ENCODE measurements at places on chromosomes 3 and 15. TPM values are rescaled to one million over a fixed set of nuclear protein-coding genes. Genes with fewer than 3 reads are reported as not detected.

Gene CTXN2
- total RNA-seq: not detected

Gene MAP1A
- total RNA-seq: 0.06 TPM

Gene CTXND1
- total RNA-seq: 2.1 TPM

Gene CHRNA3
- total RNA-seq: not detected

DNA sequence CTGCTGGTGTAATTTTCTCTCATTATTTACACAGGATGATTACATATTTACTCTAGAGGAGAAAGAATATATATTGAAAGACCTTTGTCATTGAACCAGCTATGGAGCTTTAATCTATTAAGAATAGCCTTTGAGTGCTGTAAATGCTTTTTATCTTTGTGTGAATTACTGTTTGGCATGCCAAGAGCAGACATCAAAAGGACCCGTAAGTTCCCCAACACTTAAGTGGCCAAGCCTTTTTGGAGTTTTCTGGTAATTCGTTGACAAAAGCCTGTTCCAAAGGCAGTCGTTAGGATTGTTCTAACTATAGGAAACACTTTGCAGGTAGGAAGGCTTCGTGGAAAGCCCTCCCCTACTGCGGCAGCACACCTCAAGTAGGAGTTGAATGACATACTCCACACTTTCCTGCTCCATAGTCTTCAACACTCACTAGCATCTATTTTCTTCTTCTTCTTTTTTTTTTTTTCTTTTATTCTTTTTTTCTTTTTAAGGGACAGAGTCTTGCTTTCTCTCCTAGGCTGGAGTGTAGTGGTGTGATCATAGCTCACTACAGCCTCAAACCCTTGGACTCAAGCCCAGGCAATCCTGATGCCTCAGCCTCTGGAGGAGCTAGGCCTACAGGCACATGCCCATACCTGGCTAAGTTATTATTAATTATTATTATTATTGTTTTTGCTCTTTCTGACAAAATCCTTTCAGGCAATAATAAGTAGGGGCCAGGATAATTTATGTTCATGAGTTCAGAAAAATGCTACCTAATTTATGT is 98.6 kb downstream of the SUCNR1 start:
- H3K4me3 ChIP-seq: no peak overlapping the region
- no peaks in the 10 kb centered on the region for H3K36me3 ChIP-seq
- DNase-seq: peak; percentile 22
- H3K4me1 ChIP-seq: no peaks in the 10 kb centered on the region
- H3K27me3 ChIP-seq: no peaks in the 10 kb centered on the region
- H3K27ac ChIP-seq: no peak overlapping the region

DNA sequence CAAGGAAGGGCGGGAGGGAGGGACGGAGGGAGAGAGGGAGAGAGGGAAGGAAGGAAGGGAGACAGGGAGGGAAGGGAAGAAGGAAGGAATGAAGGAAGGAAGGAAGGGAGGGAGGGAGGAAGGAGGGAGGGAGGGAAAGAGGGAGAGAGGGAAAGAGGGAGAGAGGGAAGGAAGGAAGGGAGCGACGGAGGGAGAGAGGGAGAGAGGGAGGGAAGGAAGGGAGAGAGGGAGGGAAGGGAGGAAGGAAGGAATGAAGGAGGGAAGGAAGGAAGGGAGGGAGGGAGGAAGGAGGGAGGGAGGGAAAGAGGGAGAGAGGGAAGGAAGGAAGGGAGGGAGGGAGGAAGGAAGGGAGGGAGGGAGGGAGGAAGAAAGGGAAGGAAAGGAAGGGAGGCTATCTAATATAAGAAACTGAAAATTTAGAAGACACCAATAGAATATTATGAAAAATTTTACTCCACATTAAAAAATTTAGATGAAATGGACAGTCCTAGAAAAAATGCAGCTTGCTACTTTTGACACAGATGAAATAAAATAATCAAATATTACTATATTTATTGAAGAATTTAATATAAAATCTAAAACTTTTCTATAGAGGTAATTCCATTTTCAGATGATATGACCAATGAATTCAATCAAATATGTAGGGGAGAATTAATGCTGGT is 280.3 kb upstream of the SLITRK3 start:
- no peak overlapping the region for H3K4me3 ChIP-seq
- H3K27me3 ChIP-seq: no peaks in the 10 kb centered on the region
- no peaks in the 10 kb centered on the region for H3K36me3 ChIP-seq
- H3K27ac ChIP-seq: no peak overlapping the region

- H3K4me3 ChIP-seq: no peak overlapping the region
- no peaks in the 10 kb centered on the region for H3K36me3 ChIP-seq
- DNase-seq: no peak
- H3K27ac ChIP-seq: no peak overlapping the region
- H3K4me1 ChIP-seq: no peaks in the 10 kb centered on the region
- H3K27me3 ChIP-seq: no peaks in the 10 kb centered on the region
Observed at GRCh38 chr3:74282202-74282601, 332.3 kb downstream of the CNTN3 start.

DNA sequence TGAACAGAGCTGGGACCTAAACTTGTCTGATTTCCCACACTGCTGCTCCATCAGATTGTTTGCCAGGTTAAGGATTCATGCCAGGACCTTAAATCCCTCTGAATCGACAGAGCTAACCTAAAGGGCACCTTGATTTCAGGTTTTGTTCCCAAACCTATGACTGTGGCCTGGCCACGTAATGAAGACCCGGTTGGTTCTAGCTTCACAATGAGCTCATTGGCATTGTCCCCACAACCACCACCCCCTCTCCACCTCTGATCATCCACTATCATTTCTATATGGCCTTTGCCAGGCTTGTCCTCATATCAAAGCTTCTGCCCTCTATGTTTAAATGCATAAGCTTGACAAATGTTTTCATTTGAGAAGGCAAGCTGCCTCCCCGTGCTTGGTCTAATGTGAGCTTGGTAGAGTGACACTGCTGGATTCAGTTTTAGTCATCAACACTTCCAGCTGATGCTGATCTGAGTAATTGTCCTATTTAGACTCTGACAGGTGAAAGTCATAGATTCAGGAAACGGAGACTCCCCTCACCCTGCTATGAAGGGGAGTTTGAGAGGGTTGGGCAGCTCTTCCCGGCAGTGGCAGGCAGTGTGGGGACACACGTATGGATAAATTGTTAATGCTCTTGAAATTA is 407.1 kb upstream of the CFAP20DC start:
- no peaks in the 10 kb centered on the region for H3K36me3 ChIP-seq
- DNase-seq: no peak
- no peaks in the 10 kb centered on the region for H3K27me3 ChIP-seq

GRCh38 chr3:197428117-197428801 is 127.5 kb downstream of the BDH1 start:
- no peaks in the 10 kb centered on the region for H3K36me3 ChIP-seq
- peak; percentile 28 for DNase-seq
- H3K4me3 ChIP-seq: no peak overlapping the region
- no peak overlapping the region for H3K27ac ChIP-seq

DNA sequence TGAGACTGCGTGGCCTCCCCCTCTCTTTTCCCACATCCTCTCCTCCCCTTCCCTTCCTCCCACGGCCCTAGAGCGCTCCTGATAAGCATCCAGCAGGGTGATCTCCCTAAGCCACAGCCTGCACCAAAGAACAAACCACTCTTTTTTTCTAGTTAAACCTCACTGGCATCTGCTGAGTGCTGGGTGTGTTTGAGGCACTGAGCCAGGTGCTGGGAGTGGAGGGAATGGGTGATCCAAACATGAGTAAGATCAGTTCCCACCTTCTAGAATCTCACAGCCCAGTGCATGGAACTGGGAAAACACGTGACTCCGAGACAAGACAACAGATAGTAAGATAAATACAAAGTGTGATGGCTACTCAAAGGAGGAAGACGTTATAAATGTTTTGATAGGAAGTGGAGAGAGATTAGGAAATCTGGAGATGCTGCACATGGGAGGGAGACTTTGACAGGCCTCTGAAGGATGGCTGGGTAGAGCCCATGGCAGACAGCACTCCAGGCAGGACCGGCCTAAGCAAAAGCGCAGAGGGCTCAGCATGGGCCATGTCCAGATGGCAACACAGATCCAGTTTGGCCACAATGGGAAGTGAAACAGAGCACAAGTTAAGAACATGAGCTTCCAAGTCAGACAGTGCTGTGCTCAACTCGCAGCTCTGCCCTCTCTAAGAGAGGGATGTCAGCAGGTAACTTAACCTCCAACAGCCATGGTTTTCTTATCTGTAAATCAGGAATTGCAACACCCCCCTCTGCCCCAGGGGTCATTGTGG is 55.6 kb downstream of the CCR3 start:
- H3K27me3 ChIP-seq: peaks cover 33% of the 10 kb centered on the region
- no peak overlapping the region for H3K4me3 ChIP-seq
- no peak overlapping the region for H3K27ac ChIP-seq
- no peak for DNase-seq
- no peaks in the 10 kb centered on the region for H3K36me3 ChIP-seq
- H3K4me1 ChIP-seq: no peaks in the 10 kb centered on the region

- DNase-seq: no peak
- no peak overlapping the region for H3K27ac ChIP-seq
- H3K4me3 ChIP-seq: no peak overlapping the region
- no peaks in the 10 kb centered on the region for H3K27me3 ChIP-seq
Observed at GRCh38 chr3:55158345-55158744, 230.5 kb upstream of the LRTM1 start.

DNA sequence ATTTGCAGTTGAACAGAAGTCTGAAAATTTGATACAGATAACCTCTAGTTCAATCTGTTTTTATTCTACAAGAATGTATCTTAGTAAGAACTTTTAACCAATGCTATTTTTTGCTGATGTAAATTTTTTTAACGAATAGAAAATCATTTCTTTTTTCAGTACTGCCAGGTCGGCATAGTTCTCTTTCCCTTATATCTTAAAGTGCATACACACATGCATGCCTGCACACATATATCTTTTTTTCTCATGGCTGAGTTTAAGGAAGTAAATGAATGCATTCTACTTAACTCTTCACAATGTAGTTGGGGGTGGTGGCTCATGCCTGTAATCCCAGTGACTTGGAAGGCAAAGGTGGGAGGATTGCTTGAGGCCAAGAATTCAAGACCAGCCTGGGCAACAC is 48.4 kb downstream of the BLM start:
- H3K4me1 ChIP-seq: no peaks in the 10 kb centered on the region
- no peak overlapping the region for H3K27ac ChIP-seq

DNA sequence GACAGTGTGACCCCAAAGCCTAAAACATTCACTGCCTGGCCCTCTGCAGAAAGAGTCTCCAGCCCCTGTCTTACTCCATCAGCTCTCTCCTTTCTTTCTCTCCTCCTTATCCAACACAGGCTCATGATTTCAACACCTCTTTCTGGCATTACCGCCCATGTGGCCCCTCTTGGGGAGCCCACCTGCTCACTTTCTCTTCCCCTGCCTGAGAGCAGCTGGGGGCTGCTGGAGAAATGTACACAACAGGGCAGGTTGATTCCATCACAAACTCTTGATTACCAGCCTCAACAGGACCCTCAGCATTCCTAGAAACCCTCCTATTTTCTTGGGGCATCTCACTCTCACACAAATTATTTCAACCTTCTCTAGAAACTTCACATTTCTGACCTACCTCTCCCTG is 98.3 kb downstream of the ABHD5 start:
- peaks cover 6% of the 10 kb centered on the region for H3K4me1 ChIP-seq
- no peak overlapping the region for H3K27ac ChIP-seq
- H3K27me3 ChIP-seq: peaks cover 1% of the 10 kb centered on the region
- H3K36me3 ChIP-seq: no peaks in the 10 kb centered on the region
- DNase-seq: no peak

Measured in HepG2 (cell line).